ENCODE measurements at places on chromosomes 11 and 22.

- DNase-seq: no peak
These were observed 4.4 kb downstream of the MRGPRE start for GRCh38 chr11:3227568-3228444.

GRCh38 chr11:46392421-46393230, 1.1 kb upstream of the CHRM4 start:
- peak; percentile 74 for DNase-seq

- peak; percentile 97 for DNase-seq
These were observed 4.8 kb upstream of the ARHGEF12 start for GRCh38 chr11:120331301-120331996.

- no peak for DNase-seq
These were observed 54.1 kb downstream of the LIF start for GRCh38 chr22:30192427-30192826.

GRCh38 chr22:19641983-19642451, 72.3 kb upstream of the SEPTIN5 start:
- no peak for DNase-seq

DNA sequence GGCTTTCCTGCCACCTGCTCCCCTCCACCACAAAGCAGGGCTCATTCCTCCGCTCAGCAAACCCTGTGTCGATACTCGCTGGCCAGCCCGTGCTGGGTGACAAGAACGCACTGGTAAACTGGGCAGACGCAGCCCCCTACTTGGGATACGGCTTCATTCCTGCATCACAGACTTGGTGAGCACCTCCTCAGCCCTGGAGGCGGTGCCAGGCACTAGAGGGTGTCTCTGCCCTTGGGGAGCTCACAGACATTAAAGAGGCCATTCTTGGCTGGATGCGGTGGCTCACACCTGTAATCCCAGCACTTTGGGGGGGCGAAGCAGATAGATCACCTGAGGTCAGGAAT, 6.0 kb downstream of the ZDHHC24 start:
- no peak for DNase-seq

- no peak for DNase-seq
These were observed 251.3 kb upstream of the CCDC179 start for GRCh38 chr11:23111527-23111926.

GRCh38 chr11:65611758-65612603, 2.0 kb downstream of the MAP3K11 start:
- DNase-seq: peak; percentile 33

GRCh38 chr11:116577273-116577672, 195.5 kb downstream of the BUD13 start:
- no peak for DNase-seq

DNA sequence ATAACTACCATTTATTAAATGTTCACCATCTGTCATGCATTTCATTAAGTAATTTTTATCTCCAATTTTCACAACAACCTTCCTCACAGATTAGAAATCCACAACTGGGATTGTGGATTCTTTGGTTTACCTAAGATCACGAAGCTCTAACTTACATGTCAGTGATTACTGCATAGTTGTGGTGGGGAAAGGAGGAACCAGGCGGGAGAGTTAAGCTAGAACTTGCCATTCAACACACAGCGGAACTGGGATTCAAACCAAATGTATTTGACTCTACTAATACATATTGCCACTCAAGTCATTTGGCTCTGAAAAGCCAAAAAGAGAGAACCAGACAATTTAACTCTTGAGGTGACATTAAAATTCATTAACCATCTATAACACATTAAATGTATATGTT, 10.4 kb upstream of the LAYN start:
- peak; percentile 37 for DNase-seq

DNA sequence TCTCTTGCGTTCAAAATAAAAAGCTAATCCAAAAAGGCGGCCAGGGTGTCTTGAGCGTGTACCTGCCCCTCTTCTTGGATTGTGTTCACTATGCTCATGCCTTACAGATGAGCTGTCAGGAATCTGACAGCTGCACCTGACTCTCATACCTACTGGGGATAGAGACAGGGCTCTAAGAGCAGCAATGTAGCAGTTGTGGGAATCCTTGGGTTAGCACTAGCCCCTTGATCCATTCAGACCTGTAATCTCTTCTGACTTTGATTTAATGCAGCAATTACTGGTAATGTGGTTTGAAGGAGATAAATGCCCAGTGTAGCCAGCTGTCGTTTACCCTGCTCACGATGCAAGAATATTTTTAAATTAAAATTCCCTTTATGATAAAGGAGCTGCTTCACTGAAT, 145.8 kb downstream of the APOL5 start:
- no peak for DNase-seq

DNA sequence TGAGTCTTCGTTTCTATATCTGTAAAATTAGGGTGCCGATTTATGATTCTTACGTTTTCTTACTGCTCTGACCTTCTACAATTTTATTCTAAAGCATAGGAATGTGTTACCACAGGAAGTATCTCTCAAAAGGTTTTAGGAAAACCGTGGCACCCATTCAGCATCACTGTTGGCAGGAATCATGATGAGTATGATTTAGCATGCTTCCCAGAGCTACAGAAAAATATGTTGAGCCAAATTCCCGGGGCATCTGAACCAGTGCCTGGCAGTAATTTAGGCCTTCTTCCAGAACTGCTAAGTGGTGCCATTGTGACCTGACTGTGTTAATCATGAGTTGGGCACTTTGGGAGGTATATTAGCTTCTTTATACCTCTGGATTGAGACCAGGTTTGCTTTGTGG, 605.0 kb upstream of the RAG2 start:
- no peak for DNase-seq

DNA sequence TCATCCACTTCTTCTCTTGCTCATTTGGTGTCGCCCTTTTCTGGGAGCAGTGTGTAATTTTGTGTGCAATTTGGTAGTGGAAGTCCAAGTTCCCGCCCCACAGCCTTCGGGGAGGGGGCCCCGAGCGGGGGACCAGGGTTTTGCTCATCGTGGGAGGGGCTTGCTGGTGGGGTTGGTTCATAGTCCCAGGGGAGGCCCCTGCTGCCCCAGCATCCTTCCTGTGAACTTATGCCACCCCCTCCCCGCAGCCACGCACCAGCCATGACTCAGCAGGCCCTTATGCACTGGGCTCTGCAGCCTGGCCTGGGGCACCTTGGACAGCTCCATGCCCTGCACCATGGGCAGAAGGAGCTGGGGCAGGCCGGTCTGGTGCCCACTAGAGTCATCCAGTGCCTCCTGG, 1183.6 kb downstream of the BRD1 start:
- peak; percentile 82 for DNase-seq

DNA sequence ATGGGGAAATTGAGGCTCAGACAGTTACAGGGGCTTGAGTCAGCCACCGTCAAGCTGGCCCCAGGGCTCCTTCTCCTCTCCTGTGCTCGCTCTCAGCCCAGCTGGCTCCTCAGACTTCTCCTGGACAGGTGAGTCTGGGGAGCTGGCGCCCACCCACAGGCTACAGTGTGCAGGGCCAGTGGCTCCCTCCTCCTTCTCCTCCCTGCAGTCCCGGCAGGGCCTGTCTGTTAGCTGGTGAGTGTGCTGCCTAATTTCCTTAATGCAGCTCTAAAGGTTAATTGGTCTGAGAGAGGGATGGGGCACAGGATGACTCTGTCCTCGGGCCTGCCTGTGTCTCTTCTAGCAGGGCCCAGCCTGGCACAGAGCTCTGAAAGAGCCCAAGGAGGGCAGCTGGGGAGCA, 31.7 kb downstream of the LMO1 start:
- no peak for DNase-seq

GRCh38 chr11:19660076-19660475, 52.6 kb upstream of the NAV2 start:
- DNase-seq: peak; percentile 71

Measured in fibroblast of skin of back (primary cell).